ENCODE measurements at places on chromosomes 6 and 20.

DNA sequence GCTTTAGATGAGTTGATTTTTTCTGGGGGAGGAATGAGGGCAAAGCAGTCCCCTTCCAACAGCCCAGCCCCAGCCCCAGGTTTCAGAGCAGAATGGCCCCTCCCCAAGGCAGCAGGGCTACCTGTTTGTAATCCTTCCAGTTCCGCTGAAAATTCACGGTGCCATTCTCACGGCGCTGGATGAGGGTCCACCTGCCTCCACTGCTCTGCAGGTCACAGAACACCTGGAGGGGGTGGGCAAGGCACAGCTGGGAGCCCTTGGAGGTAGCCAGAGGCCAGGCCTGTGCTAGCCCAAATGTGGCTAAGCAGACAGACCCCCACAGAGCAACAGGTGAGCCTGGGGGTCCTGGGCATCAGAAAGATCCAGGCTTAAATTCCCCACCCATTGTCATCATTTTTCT is 36.5 kb downstream of the ANGPT4 start:
- no peak for DNase-seq

DNA sequence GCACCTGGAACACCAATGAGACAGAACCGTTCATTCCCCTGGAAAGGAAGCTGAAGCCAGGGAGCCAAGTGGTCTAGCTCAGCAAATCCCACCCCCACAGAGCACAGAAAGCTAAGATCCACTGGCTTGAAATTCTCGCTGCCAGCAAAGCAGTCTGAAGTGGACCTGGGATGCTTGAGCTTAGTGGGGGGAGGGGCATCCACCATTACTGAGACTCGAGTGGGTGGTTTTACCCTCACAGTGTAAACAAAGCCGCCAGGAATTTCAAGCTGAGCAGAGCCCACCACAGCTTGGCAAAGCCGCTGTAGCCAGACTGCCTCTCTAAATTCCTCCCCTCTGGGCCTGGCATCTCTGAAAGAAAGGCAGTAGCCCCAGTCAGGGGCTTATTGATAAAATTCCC is 53.1 kb downstream of the KIF16B start:
- DNase-seq = no peak

GRCh38 chr20:49452011-49452482 is 30.4 kb downstream of the KCNB1 start:
- DNase-seq = no peak

DNA sequence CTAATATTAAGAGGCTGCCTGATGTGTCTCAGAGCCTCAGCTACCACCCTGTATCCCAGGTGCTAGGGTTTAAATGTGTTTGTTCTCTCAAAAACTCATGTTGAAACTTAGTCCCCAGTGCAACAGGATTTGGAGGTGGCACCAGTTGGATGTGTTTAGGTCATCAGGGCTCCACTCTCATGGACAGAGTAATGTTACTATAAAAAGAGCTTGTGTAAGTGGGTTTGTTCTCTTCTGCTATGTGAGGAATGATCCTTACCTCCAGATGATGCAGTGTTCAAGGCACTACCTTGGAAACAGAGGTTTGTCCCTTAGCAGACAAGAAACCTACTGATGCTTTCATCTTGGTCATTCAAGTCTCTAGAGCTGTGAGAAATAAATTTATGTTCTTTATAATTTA is 164.9 kb upstream of the EPHA7 start:
- DNase-seq = no peak

DNA sequence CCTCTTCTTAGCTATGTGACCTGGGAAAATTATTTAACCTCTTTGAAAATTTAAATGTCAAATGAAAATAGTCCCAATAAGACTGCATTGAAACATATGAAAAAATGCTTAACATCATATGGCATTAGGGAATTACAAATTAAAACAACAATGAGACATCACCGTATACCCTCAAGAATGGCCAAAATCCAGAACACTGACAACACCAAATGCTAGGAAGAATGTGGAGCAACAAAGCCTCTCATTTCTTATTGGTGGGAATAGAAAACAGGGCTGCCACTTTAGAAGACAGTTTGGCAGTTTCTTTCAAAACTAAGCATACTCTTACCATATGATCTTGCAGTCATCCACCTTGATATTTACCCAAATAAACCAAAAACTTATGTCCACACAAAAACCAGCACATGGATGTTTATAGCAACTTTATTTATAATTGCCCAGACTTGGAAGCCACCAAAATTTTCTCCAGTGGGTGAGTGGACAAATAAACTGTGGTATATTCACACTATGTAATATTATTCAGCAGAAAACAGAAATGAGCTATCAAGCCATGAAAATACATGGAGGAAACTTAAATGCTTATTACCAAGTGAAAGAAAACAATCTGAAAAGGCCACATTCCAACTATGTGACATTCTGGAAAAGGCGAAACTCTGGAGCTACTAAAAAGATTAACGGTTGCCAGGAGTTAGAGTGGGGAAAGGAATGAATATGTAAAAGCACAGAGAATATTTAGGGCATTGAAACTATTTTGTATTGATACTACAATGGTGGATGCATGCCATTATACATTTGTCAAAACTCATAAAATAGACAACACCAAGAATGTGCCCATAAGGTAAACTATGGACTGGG is 459.9 kb downstream of the GRIK2 start:
- no peak for DNase-seq

GRCh38 chr20:25048519-25048952 is 9.4 kb downstream of the ACSS1 start:
- DNase-seq = no peak

- no peak for DNase-seq
Measured at GRCh38 chr6:119643876-119644275, 294.3 kb upstream of the MAN1A1 start.
